Activated gamma-delta T cell (primary cell): ENCODE measurements at places on chromosomes 2 and 18.

DNA sequence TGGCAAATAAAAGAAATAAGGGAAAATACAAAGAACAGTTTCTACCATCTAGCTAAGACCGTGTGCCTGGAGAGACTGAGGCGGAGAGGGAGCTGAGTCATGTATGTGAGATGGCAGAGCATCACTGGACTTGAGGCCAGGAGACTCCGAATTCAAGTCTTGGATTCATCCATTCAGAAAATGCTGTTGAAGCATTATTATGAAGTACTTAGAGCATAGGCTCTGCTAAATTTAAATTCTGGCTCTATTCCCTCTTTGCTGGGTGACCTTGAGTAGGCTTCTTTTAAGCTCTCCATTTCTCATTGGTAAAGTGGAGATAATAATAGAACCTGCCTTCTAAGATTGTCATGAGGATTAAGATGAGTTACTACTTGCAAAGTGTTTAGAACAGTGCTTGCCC lies 34.7 kb downstream of the NPHP1 start:
- no peak for DNase-seq

DNA sequence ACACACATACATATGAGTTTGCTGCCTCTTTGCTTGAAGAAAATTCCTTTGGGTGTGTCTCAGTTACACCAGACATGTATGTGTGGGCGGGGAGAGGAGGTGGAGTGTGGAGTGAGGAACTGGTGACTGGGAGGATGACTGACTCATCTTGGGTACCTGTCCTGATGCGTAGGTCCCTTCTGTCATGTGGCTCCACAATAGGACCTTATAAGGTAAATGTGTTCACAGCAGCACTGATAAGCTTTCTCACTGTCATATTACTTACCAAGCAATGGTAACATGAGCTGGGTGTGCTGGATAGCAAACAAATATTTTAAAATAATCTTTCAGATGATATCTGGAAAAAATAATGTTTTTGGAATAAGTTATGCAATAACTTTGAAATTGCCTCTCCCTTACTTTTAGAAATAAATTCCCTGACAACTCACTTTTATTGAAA lies 45.1 kb downstream of the SLC9A2 start:
- no peak for DNase-seq

- peak; percentile 87 for DNase-seq
Measured at GRCh38 chr2:231604685-231605606, 12.3 kb downstream of the TEX44 start.

DNA sequence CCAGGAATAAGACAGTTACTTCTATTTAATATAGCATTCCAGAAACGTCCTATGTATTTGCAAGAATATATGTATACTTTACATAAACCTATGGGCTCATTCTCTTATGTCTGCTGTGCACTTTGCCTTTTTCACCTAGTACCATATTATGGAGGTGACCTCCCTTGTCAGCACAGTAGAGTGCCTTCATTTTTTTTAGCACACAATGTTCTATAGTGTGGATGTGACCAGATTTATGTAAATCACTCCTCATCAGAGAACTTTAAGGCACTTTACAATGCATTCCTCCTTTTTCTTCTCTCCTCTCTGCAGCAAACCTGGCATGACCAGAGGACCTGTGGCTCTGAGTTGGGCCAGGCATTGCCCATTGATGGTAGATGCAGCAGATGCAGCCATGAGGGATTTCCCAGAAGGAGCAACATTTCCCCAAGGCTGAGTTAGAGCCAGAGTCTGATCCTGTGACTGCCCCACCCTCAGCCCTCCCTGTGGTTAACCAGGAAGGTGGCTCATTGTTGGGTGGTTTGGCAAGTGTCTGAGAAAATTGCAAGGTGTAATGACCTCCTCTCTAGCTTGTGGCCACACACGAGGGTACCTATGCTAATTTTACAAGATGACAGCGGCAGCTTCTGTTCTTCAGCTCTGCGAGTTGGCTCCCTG lies 76.5 kb upstream of the DLX2 start:
- no peak for DNase-seq

- DNase-seq = no peak
Measured at GRCh38 chr2:68831686-68832232, 39.4 kb downstream of the BMP10 start.

DNA sequence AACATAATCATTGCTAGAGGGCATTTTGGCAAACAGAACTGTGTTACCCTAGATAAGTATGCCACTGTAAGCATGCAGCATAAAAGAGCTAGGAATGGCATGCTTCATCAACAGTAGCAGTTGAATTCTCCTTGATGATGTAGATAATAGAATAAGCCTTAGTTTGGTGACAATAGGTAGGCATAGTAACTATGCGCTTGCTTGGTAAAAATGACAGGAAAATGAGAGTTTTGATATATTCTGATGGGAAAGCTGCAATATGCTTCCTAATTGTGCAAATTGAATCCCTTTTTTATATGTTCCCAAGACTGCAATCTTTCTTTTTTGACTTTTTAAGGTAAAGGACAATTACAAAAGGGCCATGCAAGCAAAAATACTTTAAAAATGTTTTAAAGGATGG lies 930.9 kb upstream of the FAM98A start:
- DNase-seq = no peak

DNA sequence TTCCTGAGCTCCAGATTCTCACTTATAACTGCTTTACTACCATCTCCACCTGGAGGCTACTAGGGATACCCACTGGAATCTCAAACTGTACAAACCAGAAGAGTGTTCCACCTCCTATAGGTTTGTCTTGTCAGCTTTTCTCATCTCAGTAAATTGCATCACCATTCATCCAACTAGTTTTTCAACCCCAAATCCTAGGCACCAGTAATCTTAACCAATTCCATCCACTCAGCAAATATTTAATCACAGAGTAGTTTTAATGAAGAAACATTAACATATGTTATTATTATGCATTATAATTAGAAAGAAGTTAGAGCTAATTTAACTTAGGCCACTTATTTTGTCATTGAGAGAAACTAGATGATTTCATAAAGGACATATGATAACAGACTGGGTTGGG lies 635.0 kb downstream of the DCDC2C start:
- DNase-seq = no peak

DNA sequence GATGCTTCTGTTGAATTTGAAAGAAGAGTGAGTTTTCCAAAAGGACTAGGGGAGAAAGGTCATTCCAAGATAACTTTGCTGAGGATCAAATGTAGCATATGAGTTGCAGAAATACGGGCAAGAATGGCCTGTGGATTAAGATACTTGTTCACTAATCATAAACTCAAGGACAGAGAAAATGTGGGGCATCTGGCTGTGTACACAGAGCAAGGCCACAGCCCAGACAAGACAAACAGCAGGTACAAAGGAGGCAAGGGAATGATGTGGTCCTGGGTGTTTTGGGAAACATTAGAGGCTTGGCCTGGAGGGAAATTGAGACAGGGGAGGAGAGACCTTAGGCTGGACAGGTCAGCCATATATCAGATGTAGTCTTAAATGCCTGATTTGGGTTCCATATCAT lies 254.8 kb downstream of the TTC32 start:
- DNase-seq = no peak

- DNase-seq = no peak
Measured at GRCh38 chr2:127187831-127188230, 32.3 kb downstream of the CYP27C1 start.
